H54 (cell line): ENCODE measurements at places on chromosomes 6 and 20.
A peak's percentile ranks its signal among the peaks of the same experiment; 100 is the strongest.

GRCh38 chr6:17491416-17492142, 98.2 kb downstream of the CAP2 start:
- DNase-seq, result no peak

- DNase-seq, result no peak
Observed at GRCh38 chr6:42010185-42010891, 40.0 kb upstream of the TAF8 start.

GRCh38 chr6:40192516-40192915, 258.3 kb upstream of the MOCS1 start:
- DNase-seq, result no peak

- no peak for DNase-seq
Observed at GRCh38 chr6:54014440-54014839, 96.8 kb upstream of the MLIP start.

- no peak for DNase-seq
Observed at GRCh38 chr6:88599571-88599970, 363.8 kb downstream of the RNGTT start.

DNA sequence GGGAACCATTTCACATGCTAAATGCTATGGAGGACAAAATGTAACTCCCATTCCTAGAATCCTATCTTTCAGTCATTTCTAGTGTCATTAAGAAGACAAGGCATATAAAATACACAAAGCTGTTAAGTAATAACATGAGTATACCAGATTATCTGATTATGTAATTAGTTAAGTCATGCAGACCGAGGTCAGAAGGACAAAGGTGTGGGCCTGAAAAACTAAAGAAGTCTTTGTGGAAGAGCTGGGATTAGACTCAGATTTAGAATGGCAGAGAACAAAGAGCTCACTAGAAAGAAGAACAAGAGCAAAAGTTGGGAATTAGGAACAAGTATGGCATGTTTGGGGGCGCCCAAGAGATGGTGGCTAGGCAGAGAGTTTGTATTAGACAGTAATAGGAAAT, 37.0 kb downstream of the EFHC1 start:
- no peak for DNase-seq

GRCh38 chr6:422433-423054, 31.0 kb downstream of the IRF4 start:
- peak; percentile 99 for DNase-seq

- no peak for DNase-seq
Observed at GRCh38 chr6:147164761-147165160, 39.5 kb upstream of the STXBP5 start.

GRCh38 chr20:10513061-10513460, 78.0 kb downstream of the SLX4IP start:
- no peak for DNase-seq

GRCh38 chr6:21961226-21961625, 335.6 kb downstream of the PRL start:
- DNase-seq, result no peak

DNA sequence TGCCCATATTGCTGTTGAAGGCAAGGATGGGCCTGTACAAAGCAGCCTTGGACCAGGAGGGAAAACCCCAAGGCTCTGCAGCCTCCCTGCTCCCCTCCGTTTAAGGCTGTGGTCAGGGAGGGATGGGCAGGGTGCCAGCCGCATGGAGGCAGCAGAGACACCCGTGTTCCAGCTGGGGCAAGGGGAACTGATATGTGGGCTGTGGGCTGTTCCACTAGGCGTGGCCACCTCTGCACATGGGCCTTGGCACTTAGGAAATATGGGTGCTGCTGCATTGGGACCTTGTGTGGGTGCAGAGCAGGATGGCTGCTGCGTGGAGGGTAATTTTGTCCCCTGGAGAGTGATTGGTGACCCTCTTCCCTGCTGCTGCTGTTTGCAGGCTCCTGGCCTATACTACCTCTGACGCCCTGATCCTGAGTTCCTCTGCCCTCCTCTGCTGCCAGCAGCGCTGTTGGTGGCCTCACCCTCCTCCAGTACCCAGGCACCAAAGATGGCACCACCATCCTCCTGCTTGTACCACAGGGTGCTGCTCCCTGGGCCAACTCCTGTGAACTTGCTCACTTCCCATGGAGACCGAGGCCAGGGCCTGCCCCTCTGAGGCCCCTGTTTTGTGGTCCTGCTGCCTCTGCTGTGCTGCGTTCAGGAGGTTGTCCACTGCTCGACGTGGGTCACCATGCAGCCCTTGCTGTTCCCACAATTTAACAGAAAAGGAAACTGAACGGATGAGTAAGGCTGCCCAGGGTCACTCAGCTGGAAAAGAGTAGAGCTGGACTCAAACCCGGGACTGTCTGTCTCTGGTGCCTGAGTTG, 35.3 kb downstream of the PANK2 start:
- DNase-seq, result no peak

DNA sequence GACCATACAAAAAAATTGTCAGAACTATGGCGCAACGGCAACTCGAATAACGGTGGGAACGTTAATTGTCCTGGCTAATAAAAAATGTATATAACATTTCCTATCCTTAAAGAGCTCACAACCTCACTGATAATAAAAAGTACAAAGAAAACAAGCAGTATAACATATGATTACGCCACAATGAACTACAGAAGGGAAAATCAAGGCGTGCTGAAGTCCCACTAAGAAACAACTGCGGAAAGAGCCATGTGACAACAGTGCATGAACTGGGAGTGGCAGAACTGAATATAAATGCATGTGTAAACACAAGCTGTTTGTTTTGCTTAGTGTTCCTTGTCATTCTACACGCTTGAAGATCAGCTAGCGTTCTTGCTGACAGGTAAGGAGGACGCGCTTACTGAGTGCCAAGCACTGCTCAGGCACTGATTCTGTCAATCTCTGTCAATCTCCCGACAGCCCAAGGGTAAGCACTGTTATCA, 466 bp upstream of the PSMB1 start:
- DNase-seq, result no peak

- DNase-seq, result no peak
Observed at GRCh38 chr6:126302191-126302590, 37.7 kb upstream of the CENPW start.

DNA sequence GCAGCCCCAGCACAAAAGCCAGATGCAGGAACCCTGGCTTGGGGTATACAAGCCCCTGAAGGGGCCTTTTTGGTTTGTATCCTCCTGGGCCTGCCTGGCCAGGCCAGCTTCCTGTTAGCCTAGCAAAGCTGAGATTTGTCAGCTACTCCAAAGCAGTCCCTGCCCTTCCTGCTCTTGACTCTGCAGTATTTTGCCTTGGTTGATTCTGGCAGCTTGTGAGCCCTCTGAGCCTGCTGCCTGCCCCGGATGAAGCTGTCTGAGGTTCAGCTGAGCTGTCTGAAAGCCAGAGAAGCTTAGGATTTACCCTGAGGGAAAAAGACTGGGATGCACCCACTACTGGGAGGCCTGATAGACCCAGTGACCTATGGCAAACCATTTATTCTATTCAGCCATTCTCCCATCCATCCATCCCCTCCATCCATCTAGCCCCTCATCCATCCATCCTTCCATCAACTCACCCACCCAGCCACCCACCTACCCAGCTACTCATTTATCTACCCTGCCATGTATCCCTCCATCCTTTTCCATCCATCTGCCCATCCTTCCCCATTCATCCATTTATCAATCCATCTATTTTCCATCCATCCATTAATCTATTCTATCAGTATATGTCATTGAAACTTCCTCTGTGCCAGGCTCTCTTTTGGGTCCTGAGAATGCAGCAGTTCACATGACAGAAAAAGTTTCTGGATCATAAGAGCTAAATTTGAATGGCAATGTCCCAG, 307.5 kb downstream of the DHX35 start:
- no peak for DNase-seq

GRCh38 chr20:24685736-24686135, 216.3 kb downstream of the SYNDIG1 start:
- no peak for DNase-seq

- no peak for DNase-seq
Observed at GRCh38 chr6:147216915-147217314, 12.7 kb downstream of the STXBP5 start.

GRCh38 chr20:61451953-61452352, 199.9 kb downstream of the CDH4 start:
- no peak for DNase-seq

GRCh38 chr6:28907394-28907793, 16.4 kb downstream of the TRIM27 start:
- DNase-seq, result no peak

GRCh38 chr6:168060521-168060931, 18.5 kb downstream of the FRMD1 start:
- DNase-seq, result peak; percentile 33

- no peak for DNase-seq
Observed at GRCh38 chr6:139308286-139308916, 16.6 kb upstream of the TXLNB start.

DNA sequence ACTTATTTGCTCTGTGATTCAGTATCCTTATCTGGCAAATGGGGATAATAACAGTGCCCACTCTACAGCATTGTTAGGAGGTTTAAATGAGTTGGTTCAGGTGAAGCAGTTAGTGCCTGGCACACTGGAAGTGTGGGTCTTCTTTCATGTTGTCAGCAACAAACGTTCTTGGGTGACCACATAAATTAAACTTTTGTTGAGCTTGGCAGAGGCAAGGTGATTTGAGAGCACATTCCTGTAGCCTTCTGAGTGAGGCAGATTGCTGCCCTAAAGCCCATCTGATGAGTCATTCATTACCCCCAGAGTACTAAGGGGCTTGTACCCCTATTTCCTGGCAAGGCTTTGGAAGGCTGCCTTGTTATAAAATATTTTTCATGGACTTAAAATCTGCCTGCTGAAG, 25.8 kb downstream of the SEC23B start:
- no peak for DNase-seq

- no peak for DNase-seq
Observed at GRCh38 chr20:61321481-61321880, 69.4 kb downstream of the CDH4 start.

DNA sequence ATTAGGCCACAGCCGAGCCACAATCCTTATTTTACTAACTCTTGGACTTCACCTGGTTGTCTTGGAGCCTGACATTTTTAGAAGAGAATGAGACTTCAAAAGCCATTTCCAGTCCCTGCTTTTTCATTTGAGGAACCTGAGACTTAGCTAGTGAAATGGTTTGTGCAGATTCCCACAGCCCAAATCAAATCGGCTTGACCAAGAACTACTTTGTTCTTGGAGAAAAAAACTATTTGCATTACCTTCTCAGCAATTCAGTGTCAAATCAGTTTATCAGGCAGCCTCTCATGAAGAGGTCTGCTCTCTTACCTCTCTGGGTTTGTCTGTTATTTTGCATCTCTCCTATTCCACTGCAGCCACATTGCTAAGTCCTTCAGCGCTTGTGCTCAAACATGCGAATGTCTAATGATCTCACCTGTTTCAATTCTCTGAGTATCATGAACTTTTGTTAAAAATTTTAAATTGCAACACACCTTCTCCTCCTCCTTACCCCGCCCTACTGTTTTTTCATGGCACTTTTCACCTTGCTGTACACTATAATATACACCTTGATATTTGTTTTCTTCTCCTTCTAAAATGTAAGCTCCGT, 573 bp upstream of the IFNGR1 start:
- DNase-seq, result no peak
